ENCODE measurements at places on chromosomes 6 and 20.

DNA sequence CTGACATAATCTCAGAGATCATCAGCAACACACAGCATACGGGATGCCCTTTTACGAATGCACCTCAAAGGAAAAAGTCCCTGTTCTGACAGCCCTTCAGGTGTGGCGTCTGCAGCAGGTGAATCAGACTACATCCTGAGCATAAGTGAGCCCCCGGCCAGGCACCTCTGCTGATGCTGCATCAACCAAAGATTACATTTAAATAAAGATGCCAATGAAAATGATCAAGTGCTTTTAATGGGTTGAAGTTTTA, 58.7 kb downstream of the INSM1 start:
- no peak for DNase-seq

- no peak for DNase-seq
Measured at GRCh38 chr20:53448426-53448825, 145.2 kb downstream of the ZNF217 start.

DNA sequence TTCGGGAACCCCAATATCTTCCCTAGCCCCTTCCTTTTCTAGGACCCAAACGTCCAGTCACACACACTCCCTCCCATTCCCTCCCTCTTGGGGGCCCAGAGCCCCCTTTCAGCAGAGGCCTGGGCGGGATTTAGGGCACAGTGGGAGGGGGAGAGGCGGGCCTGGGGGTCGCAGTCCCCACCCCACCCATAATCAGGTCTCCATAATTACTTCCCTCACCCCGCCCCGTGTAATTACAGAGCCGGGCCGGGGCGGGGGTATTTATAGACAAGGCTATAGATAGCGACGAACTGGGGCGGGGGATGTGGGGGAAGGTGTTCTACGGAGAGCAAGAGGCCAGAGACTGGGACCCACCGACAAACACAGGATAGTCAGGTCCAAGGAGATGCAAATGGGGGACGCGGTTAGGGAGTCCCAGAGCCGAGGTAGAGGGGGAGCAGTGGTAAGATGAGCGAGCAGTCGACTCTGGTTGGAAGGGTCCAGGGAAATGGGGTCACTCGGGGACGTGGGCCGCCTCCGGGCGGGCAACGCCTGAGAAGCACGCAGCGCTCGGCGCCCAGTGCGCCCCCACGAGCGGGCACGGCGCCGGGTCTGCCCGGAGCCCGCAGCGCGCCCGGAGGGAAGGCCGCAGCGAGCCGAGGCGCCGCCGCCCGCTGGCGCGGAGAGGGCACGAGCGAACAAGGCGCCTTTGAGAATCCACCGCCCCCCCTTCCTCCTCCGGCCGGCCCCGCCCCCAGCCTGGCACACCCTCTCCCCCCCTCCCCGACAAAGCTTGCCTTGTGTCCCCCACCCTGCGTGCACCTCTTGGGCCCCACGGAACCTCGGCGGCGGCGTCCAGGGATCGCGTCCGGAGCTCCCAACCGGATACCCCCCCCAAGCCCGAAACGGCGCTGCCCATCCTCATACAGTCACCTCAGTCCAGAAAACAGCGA, 670 bp upstream of the COL11A2 start:
- no peak for DNase-seq

- no peak for DNase-seq
Measured at GRCh38 chr6:12295558-12296254, 5.5 kb downstream of the EDN1 start.

DNA sequence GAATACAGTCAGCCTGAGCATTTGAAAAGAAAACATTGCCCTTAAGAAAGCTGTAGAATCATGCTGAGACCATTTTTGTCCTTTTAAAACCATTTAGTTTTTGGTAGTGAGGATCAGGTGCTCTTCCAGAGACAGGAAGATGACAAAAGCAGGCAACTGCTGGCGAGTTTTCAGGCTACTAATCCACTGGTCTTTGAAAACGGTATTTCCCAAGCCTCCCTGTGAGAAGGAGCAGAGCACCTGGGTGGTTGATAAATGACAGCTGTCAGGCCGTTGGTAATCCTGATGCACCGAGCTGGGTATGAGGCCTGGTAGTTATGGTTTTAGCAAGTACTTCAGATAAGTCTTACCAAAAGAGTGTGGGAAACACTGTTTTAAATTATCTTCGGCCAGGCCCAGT, 10.1 kb upstream of the SEC63 start:
- no peak for DNase-seq

- no peak for DNase-seq
Measured at GRCh38 chr6:36539814-36540568, 7.3 kb downstream of the STK38 start.

GRCh38 chr6:142246960-142247359, 54.8 kb upstream of the ADGRG6 start:
- DNase-seq, result no peak

DNA sequence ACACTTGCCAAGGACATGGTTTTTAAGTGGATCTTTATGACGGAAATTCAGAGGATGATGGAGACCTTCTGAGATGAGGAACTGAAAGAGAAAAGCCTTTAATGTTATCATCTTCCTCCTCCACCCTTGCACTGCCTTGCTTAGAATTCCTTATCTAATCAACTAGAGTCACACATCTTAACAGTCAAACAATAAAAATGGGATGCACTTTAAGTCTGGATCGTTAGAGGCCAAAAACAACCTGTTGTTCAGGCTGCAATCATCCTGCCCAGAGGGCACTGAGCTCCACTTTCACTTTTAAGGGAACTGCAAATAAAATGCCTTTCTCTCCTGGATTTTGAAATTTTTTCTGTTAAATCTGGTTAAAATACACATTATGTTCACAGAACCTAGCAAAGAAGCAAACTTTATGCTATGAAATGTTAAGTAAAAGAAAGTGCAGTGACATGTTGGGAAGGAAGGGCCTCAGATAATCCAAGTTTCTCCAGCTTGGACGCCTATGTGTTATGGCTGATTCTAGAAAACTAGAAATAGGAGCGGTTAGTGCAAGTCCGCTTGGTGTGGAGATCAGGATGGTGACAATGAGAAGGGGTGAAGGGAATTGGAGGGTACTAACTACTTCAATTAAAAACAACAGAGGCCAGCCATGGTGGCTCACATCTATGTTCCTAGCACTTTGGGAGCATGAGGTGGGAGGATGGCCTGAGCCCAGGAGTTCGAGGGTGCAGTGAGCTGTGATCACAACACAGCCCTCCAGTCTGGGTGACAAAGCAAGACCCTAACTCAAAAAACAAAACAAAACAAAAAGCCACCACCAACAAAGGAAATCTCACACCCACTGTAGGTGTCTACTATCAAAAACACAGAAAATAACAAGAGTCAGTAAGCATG, 66.4 kb upstream of the KIF13A start:
- DNase-seq, result no peak

GRCh38 chr6:14371530-14371929, 254.0 kb downstream of the CD83 start:
- no peak for DNase-seq

GRCh38 chr20:38165089-38165965, at the start of gene TGM2:
Gene TGM2 (minus strand): TSS chr20:38165270. CDS start chr20:38165198, 72 bp downstream.
- DNase-seq, result no peak

GRCh38 chr20:764255-764654, 4.0 kb downstream of the SLC52A3 start:
- no peak for DNase-seq

DNA sequence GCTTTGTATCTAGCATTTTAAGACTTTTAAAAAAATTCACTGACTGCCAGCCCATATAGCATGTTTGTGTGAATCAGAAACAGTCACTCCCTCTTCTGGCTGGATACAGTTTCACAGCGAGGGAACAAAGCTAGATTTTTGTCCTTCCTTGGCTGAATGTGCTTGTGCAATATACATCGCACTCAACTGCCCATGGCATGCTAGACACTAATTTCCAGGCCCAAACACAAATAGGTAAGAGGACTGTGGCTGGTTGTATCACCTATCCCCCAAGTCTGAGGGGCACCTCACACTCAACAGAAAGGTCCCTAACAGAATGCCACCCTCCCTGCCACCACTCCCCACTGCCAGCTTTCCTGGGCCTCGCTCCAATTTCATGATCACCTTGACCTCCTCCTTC, 16.2 kb upstream of the BLCAP start:
- DNase-seq, result no peak

GRCh38 chr6:152879681-152880080, 103.2 kb downstream of the FBXO5 start:
- DNase-seq, result no peak

GRCh38 chr6:123925842-123926399, 122.3 kb downstream of the NKAIN2 start:
- no peak for DNase-seq

- DNase-seq, result no peak
Measured at GRCh38 chr6:126312013-126312665, 27.8 kb upstream of the CENPW start.

- no peak for DNase-seq
Measured at GRCh38 chr6:73802366-73802765, 106.4 kb downstream of the CD109 start.

DNA sequence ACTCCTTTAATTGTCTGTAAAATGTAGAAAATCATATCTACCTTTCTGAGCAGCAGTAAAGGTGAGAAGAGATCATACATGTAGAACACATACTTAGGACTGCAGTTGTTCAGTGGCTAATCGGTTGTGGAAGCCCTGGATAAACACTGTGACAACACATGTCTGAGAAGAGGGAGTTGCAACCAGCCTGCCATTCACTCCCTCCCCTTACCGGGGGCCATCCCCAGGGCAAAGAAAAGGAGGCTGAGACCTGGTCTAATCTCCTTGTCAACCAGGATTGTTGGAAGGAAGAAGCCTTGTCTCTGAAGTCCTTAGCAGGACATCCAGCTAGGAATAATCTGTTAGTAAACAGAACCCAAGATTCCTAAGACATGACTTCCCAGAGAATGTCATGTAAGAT, 462.5 kb upstream of the AGPAT4 start:
- DNase-seq, result no peak

DNA sequence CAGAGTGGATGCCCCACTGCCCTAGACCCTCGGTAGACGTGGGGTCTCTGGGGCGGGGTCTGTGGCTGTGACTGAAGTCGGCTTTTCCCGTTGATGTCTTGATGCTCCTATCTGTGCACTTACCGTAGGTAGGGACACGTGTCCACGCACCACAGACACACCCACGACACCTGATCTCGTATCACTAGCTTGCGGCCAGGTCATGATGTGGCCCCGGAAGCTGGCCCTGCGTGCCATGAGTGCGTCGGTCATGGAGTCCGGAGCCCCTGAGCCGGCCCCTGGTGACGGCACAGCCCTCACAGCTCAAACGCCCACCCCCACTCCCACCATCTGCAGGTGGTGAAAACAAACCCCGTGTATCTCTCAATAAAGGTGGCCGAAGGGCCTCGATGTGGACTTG, 33.9 kb upstream of the MRGBP start:
- no peak for DNase-seq

DNA sequence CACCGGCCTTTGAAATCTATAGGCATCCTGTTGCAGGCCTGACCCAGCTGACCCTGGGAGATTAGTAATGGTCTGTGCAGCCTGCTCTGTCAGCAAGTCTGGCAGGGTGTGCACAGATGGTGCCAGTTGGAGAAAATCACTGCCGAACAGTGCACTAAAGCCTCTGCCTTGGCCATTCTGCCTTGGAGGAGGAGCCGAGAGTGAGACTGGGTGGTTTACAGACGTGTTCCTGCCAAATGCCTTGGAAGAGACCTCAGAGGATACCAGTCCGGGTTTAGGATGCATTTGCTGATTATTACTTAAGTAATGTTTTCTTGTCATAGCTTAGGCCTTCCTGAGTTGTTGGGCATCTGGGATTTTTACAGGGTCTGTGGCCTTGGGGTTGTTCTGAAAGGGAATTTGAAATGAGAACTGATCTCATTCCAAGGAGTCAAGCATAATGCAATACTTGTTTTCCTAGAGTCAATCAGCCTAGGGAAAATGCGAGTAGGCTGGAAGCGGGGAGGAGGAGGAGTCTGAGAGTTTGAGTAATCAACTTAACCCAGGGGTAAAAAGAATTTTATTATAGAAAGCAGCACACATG, 292.1 kb downstream of the SOX4 start:
- DNase-seq, result peak; percentile 78
